ENCODE measurements at places on chromosomes 6 and 20.

DNA sequence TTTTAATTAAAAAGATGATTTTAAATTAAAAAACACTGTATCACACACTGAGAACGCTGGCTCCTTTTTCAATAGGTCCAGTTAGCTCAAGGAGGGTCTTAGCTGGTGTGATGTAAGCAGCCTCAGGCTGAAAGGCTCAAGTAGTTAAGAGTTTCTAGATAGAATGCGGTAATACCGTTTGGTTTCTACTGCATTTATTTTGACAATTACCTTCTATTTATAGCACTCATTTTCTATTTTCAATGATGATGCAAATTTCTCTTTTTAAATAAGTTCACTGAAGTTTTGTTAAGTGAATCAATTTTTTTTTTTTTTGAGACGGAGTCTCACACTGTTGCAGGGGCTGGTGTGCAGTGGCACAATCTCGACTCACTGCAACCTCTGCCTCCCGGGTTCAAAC lies 87.1 kb downstream of the PREX1 start:
- ATAC-seq = no peak

DNA sequence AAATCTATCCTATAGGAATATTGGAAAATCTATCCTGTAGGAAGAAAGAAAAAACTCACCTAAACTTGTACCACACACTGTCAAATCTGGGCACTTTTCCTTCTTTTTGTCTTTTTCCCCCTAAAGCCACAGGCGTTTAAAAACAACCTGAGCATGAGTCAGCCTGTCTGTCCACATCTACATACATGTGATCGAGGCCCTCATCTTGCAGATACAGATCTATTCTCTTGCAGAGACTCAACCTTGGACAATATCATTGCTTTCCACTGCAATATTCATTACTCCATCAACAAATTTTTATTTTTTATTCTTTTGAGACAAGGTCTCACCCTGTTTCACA lies 95.9 kb upstream of the IYD start:
- no peak for ATAC-seq

GRCh38 chr6:169288591-169288990 lies 34.9 kb upstream of the THBS2 start:
- ATAC-seq = no peak

- ATAC-seq = no peak
Observed at GRCh38 chr6:13696226-13696625, 15.4 kb downstream of the RANBP9 start.

- ATAC-seq = no peak
Observed at GRCh38 chr6:61586934-61587537, 699.0 kb downstream of the KHDRBS2 start.

DNA sequence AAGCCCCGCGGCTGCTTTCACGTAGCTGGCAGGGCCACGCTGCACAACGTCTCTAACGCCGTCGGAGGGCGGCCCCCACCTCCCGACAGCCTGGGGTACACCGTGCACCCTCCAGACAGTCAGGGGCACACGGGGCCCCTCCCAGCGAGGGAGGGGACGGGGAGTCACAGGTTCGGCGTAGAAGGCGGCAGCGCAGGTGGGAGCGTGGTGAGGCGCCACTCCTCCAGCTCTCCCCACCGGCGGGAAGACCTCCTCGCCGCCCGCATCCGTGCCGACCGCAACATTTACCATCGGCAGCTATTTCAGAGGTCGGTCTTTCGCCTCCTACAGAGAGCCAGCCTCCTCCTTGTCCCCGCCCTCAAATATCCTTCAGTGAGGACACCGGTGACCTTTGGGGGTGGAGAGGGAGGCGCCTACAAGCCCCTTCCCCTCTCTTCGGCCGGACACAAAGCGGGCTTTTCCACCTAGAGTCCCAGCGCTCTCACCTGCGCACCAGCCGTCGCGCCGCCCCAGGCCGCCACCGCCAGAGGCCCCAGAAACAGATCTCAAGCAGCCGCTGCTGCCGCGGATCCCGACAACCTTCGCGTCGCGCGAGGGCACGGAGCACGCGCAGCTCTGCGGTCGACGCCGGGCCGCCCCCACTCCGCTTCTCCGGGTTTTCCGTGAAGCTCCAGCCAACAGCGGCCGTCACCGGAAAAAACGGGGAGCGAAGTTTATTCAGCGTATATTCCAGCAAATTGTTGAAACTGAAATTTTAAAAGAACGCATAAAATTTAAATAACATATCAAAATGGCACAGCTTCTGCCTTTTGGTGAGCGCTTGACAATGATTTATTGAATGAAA lies at the start of gene MKKS:
TSS of gene MKKS (minus strand) at position 600 of the 844 bp plus-strand sequence. CDS start 20,708 bp downstream, outside the sequence.
- peak; percentile 68 for ATAC-seq

- ATAC-seq = no peak
Observed at GRCh38 chr6:44054721-44055559, 72.3 kb downstream of the MRPL14 start.

- ATAC-seq = no peak
Observed at GRCh38 chr20:19889011-19889953, 127.9 kb upstream of the NAA20 start.

GRCh38 chr6:41247882-41248705 lies 19.9 kb downstream of the TREML4 start:
- ATAC-seq = no peak

GRCh38 chr6:11237956-11238355 lies 5.5 kb upstream of the NEDD9 start:
- no peak for ATAC-seq

DNA sequence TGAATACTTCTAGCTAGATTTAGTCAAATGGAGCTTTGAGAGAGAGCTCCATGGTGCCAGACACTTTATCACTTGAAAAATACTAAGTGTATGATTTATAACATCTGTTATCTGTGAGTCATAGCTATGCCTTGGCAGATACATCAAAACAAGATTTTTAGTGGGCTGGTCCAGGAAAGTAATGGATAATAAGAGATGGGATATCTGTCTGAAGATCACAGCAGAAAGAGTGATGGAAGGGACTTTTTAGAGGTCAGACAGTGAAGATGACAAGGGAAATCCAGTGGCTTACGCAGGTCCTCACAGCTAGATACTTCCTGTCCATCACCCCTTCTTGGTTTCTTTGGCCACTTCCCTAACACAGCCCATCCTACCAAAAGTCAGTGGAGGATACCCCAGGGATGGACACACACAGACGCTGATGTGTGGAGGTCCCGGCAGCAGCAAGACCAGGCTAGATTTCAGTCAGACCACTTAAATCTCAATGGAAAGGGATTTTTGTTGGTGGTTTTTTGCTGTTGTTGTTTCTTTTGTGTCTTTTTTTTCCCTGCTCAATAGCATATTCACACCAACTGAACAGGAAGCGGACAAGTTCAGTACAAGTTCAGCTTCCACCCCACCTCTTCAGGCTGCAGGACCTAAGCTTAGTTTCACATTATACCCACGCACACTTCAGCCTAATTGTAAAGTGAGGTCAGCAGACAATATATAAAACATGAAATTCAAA lies 209.3 kb downstream of the ALDH8A1 start:
- no peak for ATAC-seq

DNA sequence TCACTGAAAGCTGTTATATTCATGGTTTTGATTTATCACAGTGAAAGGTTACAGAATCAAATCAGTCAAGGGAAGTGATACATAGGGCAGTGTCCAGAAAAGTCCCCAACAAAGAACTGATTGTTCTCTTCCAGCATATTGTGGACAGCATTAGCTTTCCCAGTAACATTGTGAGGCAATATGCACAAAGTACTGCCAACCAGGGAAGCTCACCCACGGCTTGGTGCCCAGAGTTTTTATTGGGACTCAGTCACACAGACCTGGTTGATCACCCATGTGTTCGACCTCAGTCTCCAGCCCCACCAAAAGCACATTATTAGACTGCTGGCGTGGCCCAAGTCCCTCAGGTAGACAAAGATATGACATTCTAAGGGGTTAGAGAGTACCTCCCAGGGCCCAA lies 76.0 kb downstream of the LCA5 start:
- ATAC-seq = no peak

DNA sequence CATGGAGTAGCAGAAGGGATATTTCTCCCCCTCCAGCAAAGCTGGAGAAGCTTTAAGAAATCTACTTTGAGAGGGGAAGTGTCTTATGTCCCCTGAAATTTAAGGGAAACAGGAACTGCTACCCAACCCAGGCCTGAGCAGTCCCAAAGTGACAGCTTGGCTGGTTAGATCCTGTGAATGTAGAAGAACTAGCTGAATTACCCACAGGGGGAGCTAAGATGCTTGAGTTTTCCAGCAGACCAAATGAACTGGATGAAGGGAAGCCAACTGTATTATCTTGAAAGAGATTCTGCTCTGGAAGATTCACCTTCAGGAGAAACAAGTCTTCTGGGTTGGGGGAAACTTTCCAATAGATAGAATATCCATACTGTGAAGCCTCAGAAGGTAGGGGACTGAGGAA lies 303.3 kb upstream of the MMS22L start:
- ATAC-seq = no peak

GRCh38 chr6:125022391-125022989 lies 60.3 kb downstream of the RNF217 start:
- no peak for ATAC-seq

Measured in activated CD4-positive, CD25-positive, alpha-beta regulatory T cell treated with anti-CD3 and anti-CD28 coated beads, Interleukin-2, amount 50 U/mL, for 24 hours (primary cell).